ENCODE measurements at places on chromosomes 13 and 19.

DNA sequence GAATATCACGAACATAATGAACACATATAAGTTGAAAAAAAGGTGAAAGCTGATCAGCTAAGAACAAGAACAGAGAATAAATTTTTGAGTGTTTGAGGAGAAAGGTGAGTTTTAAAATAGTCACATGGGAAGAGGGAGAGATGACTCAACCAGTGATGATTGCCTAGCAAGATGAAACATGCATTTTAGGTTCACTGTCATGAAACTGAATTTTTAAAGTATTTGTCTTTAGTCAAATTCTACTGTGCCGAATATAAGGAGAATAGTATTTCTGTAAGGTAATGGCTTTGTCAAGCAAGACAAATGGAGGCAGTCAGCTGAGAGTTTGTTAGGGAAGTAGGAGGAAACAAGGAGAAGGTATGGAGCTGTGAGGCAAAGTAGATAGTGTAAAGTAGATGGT lies 2557.4 kb downstream of the PCDH9 start:
- H3K27ac ChIP-seq = no peak overlapping the region
- H3K4me1 ChIP-seq = no peaks in the 10 kb centered on the region
- no peaks in the 10 kb centered on the region for H3K36me3 ChIP-seq
- DNase-seq = no peak

GRCh38 chr13:88958821-88959220 lies 1287.7 kb downstream of the SLITRK5 start:
- no peaks in the 10 kb centered on the region for H3K27me3 ChIP-seq
- H3K4me1 ChIP-seq = no peaks in the 10 kb centered on the region
- no peak for DNase-seq
- no peak overlapping the region for H3K27ac ChIP-seq
- no peaks in the 10 kb centered on the region for H3K36me3 ChIP-seq
- H3K4me3 ChIP-seq = no peak overlapping the region

DNA sequence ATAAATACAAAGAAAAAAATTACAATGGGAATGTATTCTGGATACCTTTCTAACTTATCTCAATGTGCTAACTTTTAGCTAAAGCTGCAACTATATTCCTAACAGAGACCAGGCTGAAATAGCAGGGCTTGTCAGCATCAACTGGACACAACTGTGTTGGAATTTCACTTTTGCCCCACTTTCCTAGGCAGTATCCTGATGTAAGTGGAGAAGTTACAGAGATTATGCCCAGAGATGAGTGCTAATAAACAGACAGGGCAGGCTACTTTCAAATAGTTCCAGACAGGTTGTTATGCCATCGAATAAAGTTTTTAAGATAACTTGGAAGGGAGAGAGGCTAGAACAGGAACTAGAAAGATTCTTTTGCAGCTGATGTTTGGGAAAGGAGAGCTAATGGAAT lies 201.9 kb downstream of the KCTD12 start:
- no peak for DNase-seq
- no peaks in the 10 kb centered on the region for H3K27me3 ChIP-seq
- H3K4me3 ChIP-seq = no peak overlapping the region
- no peaks in the 10 kb centered on the region for H3K4me1 ChIP-seq
- H3K27ac ChIP-seq = no peak overlapping the region
- H3K36me3 ChIP-seq = no peaks in the 10 kb centered on the region

- no peaks in the 10 kb centered on the region for H3K4me1 ChIP-seq
- H3K36me3 ChIP-seq = no peaks in the 10 kb centered on the region
- no peak overlapping the region for H3K4me3 ChIP-seq
- no peak for DNase-seq
- no peak overlapping the region for H3K27ac ChIP-seq
- H3K27me3 ChIP-seq = no peaks in the 10 kb centered on the region
Observed at GRCh38 chr13:74409551-74409950, 275.3 kb upstream of the KLF12 start.

DNA sequence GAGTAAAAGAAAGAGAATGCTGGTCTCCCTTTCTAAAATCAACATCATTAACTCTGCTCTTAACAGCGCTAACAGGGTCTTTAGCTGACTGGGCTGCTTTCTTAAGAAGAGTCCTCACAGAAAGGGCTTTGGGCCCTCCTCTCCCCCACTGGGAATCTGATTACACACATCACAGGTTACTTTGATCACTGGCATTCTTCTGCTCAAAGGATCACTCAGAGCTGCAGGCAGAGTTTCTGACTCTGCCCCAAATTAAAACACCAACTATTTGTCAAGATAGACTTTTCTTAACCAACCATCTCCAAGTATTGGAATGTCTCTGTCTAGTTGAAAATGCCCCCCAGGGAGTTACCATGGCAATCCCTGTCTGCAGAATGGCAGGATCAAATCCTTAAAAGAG lies 31.1 kb upstream of the SIAH3 start:
- H3K4me1 ChIP-seq = no peaks in the 10 kb centered on the region
- no peak for DNase-seq
- H3K4me3 ChIP-seq = no peak overlapping the region
- H3K36me3 ChIP-seq = no peaks in the 10 kb centered on the region
- H3K27me3 ChIP-seq = no peaks in the 10 kb centered on the region
- no peak overlapping the region for H3K27ac ChIP-seq

GRCh38 chr13:44318161-44318560 lies 55.5 kb upstream of the SERP2 start:
- H3K36me3 ChIP-seq = no peaks in the 10 kb centered on the region
- no peaks in the 10 kb centered on the region for H3K4me1 ChIP-seq
- no peak overlapping the region for H3K4me3 ChIP-seq
- no peak overlapping the region for H3K27ac ChIP-seq
- H3K27me3 ChIP-seq = no peaks in the 10 kb centered on the region
- DNase-seq = no peak

DNA sequence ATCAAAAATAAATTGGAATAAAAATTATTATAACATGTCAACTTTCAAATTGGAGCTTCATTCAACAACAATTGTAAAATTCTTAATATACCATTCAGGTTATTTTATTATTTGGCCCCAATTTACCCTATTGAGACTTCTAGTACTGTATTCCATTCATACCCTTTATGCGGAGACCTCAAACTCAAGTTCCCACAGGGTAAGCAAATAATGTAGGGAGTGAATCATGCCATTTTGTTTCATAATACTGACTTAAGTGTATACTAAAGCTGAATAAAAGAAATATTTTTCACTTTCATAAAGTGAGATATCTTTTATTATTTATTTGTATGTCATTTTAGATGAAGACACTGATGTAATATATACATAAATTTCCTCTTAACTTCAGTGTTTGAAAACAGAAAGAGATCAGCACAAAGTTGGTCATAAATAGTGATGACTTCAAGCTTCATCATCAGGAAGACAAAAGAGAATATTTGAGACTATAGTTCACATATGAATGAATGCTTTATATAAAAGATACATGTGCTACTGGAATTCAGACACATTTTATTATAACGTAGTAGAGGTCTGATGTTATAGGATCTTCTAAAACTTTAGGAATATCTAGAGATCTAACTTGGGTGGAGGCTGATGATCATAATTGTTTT lies 894.4 kb upstream of the PCDH9 start:
- no peaks in the 10 kb centered on the region for H3K4me1 ChIP-seq
- H3K27ac ChIP-seq = no peak overlapping the region
- no peak for DNase-seq
- no peak overlapping the region for H3K4me3 ChIP-seq
- no peaks in the 10 kb centered on the region for H3K36me3 ChIP-seq

- H3K4me1 ChIP-seq = no peaks in the 10 kb centered on the region
- DNase-seq = no peak
- no peak overlapping the region for H3K4me3 ChIP-seq
- H3K27ac ChIP-seq = no peak overlapping the region
- no peaks in the 10 kb centered on the region for H3K36me3 ChIP-seq
- H3K27me3 ChIP-seq = no peaks in the 10 kb centered on the region
Observed at GRCh38 chr19:48578891-48579290, 26.9 kb downstream of the SULT2B1 start.

GRCh38 chr19:5231857-5232678 lies 108.5 kb downstream of the PTPRS start:
- no peaks in the 10 kb centered on the region for H3K4me1 ChIP-seq
- no peaks in the 10 kb centered on the region for H3K36me3 ChIP-seq
- peaks cover 27% of the 10 kb centered on the region for H3K27me3 ChIP-seq
- no peak overlapping the region for H3K27ac ChIP-seq
- no peak overlapping the region for H3K4me3 ChIP-seq

DNA sequence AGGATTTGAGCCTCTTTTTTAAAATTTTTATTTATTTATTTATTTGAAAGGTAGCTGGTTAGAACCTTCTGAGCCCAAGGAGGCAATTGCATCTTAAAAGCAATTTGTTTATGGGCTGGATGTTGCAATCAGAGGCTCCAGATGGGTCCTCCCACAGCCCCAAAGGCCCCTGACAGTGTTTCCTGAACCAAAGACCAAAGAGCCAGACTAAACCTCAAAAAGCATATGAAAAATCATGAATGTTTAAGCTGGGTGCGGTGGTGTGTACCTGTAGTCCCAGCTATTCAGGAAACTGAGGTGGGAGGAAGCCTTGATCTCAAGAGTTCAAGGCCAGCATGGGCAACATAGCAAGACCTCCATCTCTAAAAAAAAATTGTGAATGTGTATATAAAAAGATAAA lies 67.8 kb upstream of the RGCC start:
- H3K4me1 ChIP-seq = peaks cover 11% of the 10 kb centered on the region
- no peaks in the 10 kb centered on the region for H3K36me3 ChIP-seq
- H3K27me3 ChIP-seq = no peaks in the 10 kb centered on the region
- H3K4me3 ChIP-seq = no peak overlapping the region

DNA sequence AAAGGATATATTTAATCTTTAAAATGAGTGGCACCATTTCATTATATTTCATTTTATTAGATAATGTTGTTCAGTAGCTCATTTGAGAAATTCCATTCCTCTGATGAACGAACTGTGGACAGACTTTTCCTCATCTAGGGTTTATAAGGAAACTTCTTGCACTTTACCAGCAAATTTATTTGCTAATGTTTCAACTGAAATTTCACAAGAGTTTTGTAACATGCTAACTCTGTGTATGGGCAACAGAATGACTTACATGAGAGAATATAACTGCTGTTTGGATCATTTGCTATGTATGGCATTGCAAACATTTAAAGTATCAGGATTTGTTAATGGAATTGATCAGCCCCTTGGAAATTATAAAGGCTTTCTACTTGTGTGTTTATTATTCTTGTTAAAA lies 3.7 kb upstream of the IRS2 start:
- H3K27ac ChIP-seq = no peak overlapping the region
- no peak for DNase-seq
- peaks cover 21% of the 10 kb centered on the region for H3K27me3 ChIP-seq

- no peak overlapping the region for H3K4me3 ChIP-seq
- H3K27me3 ChIP-seq = peaks cover 2% of the 10 kb centered on the region
- no peaks in the 10 kb centered on the region for H3K4me1 ChIP-seq
- no peak overlapping the region for H3K27ac ChIP-seq
- no peaks in the 10 kb centered on the region for H3K36me3 ChIP-seq
Observed at GRCh38 chr19:3080286-3080685, 13.9 kb upstream of the GNA11 start.

GRCh38 chr13:29292045-29292444 lies 303.4 kb downstream of the SLC7A1 start:
- no peak overlapping the region for H3K27ac ChIP-seq
- no peaks in the 10 kb centered on the region for H3K4me1 ChIP-seq
- H3K4me3 ChIP-seq = no peak overlapping the region
- no peak for DNase-seq
- H3K36me3 ChIP-seq = no peaks in the 10 kb centered on the region

- H3K4me3 ChIP-seq = no peak overlapping the region
- H3K27me3 ChIP-seq = no peaks in the 10 kb centered on the region
- no peak overlapping the region for H3K27ac ChIP-seq
- peaks cover 49% of the 10 kb centered on the region for H3K36me3 ChIP-seq
Observed at GRCh38 chr19:13972368-13973155, 20.3 kb downstream of the DCAF15 start.

- peak; percentile 50 for DNase-seq
- no peaks in the 10 kb centered on the region for H3K36me3 ChIP-seq
- peaks cover 20% of the 10 kb centered on the region for H3K4me1 ChIP-seq
- H3K4me3 ChIP-seq = no peak overlapping the region
Observed at GRCh38 chr13:43057653-43058317, 34.4 kb downstream of the DNAJC15 start.

- no peak overlapping the region for H3K27ac ChIP-seq
- no peak for DNase-seq
- H3K4me3 ChIP-seq = no peak overlapping the region
- no peaks in the 10 kb centered on the region for H3K36me3 ChIP-seq
- no peaks in the 10 kb centered on the region for H3K4me1 ChIP-seq
Observed at GRCh38 chr13:99150575-99151361, 49.9 kb upstream of the UBAC2 start.

- peaks cover 10% of the 10 kb centered on the region for H3K27me3 ChIP-seq
- no peak overlapping the region for H3K4me3 ChIP-seq
- peak; percentile 53 for DNase-seq
- H3K27ac ChIP-seq = no peak overlapping the region
- no peaks in the 10 kb centered on the region for H3K36me3 ChIP-seq
Observed at GRCh38 chr19:49937750-49938381, 8.6 kb upstream of the NUP62 start.

DNA sequence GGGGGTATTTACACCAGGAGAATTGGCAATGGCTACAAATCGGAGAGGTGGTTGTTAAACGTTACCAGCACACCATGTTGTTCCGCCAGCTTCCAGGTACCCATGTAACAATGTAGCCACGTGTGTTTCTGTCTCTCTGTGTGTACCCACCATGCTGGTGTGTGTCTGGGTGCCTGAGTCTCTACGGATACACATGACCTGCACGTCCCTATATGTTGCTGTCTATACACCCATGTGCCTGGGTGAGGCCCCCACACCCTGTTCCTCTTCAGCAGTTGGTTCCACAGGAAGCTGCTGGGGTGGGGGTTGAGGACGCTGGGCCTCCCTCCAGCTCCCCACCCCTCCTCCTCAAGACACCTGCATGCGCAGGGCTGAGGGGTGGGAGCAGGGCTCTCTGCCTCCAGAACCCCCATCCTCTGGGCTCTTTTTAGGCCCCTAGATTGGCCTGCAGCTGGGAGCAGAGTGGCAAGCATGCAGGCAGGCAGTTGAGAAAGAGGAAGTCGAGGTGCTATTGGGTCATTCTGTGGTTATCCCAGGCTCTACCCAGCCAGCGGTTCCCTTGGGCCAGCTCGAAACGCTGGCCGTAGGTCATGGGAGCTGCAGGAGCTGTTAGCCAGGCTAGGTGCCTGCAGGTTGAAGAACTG lies at the start of gene ARHGEF18:
ARHGEF18 (plus strand) TSS at position 351 of the 644 bp plus-strand sequence. CDS start 13,954 bp downstream, outside the sequence.
- H3K4me1 ChIP-seq = peaks cover 72% of the 10 kb centered on the region
- H3K4me3 ChIP-seq = peak within 1 kb of the TSS; percentile 79
- no peaks in the 10 kb centered on the region for H3K27me3 ChIP-seq
- DNase-seq = peak; percentile 88
- H3K27ac ChIP-seq = peak within 1 kb of the TSS; percentile 98
- H3K36me3 ChIP-seq = peaks cover 14% of the 10 kb centered on the region

DNA sequence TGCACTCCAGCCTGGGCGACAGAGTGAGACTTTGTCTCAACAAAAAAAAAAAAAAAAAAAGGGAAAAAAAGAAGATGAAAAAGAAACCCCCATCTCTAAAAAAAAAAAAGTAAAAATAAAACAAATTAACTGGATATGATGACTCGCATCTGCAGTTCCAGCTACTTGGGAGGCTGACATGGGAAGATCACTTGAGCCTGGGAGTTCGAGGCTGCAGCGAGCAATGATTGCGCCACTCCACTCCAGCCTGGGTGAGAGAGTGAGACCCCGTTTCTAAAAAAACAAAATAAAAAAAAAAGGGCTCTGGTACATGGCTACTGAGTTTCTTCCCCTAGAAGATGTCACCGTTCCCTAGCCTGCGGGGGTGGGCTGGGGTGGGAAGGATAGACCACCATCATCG lies 2.4 kb upstream of the CATSPERG start:
- no peak overlapping the region for H3K4me3 ChIP-seq
- H3K4me1 ChIP-seq = peaks cover 5% of the 10 kb centered on the region
- DNase-seq = no peak
- no peaks in the 10 kb centered on the region for H3K36me3 ChIP-seq
